Activated CD4-positive, alpha-beta memory T cell treated with anti-CD3 and anti-CD28 coated beads for 36 hours (primary cell): ENCODE measurements at places on chromosomes 5 and 9. TPM values are rescaled to one million over a fixed set of nuclear protein-coding genes. Genes with fewer than 3 reads are reported as not detected.

Gene SH3GL2
- total RNA-seq: not detected

Gene OGN
- not detected for total RNA-seq

Gene C6
- total RNA-seq: not detected

Gene CENPH
- total RNA-seq: 82.0 TPM

Gene HCN1
- not detected for total RNA-seq

Gene FBP1
- total RNA-seq: 0.68 TPM

Gene PTGR1
- total RNA-seq: 4.7 TPM

Gene ZNF354C
- 6.0 TPM for total RNA-seq

Gene SCGB3A2
- not detected for total RNA-seq

Gene FAM151B
- 0.27 TPM for total RNA-seq

Gene ANKRD31
- total RNA-seq: 0.29 TPM

Gene LMX1B
- not detected for total RNA-seq

Gene RAD1
- total RNA-seq: 38.3 TPM

Gene TXNDC8
- total RNA-seq: not detected

Gene DNAJB5
- total RNA-seq: 11.5 TPM

Gene RAPGEF1
- total RNA-seq: 91.9 TPM

Gene CDO1
- total RNA-seq: 0.34 TPM

Gene IL9
- 136 TPM for total RNA-seq

Gene OR13C2
- not detected for total RNA-seq

Gene IFNA13
- not detected for total RNA-seq

Gene ADAMTSL1
- total RNA-seq: not detected

Gene SLC6A18
- not detected for total RNA-seq

Gene PCDHGB1
- total RNA-seq: not detected

Gene HMHB1
- total RNA-seq: not detected

Gene KIAA0825
- total RNA-seq: 0.69 TPM

Gene CAPSL
- 0.73 TPM for total RNA-seq

Gene CD14
- total RNA-seq: 0.62 TPM

Gene FOXD1
- 0.46 TPM for total RNA-seq

Gene PHAX
- 43.2 TPM for total RNA-seq

Gene FOXD4L6
- not detected for total RNA-seq

Gene TTLL11
- total RNA-seq: 0.97 TPM

Gene PITX1
- total RNA-seq: 0.14 TPM

Gene PCDHGA10
- total RNA-seq: 0.10 TPM

Gene NREP
- 3.0 TPM for total RNA-seq

Gene PRDM12
- 0.07 TPM for total RNA-seq

Gene KLHL9
- total RNA-seq: 16.0 TPM

Gene LRRC19
- total RNA-seq: not detected

Gene FOXD4
- not detected for total RNA-seq

Gene SLC45A2
- total RNA-seq: not detected

Gene SH2D3C
- 35.3 TPM for total RNA-seq

Gene NMUR2
- total RNA-seq: not detected

Gene DMRT3
- not detected for total RNA-seq

Gene AK6
- 87.0 TPM for total RNA-seq

Gene FOXD4L5
- 0.07 TPM for total RNA-seq

Gene PRDM9
- total RNA-seq: not detected

Gene DIRAS2
- total RNA-seq: not detected

Gene LHX3
- not detected for total RNA-seq

Gene GPR150
- 0.82 TPM for total RNA-seq
